ENCODE measurements at places on chromosomes 1 and 21.

DNA sequence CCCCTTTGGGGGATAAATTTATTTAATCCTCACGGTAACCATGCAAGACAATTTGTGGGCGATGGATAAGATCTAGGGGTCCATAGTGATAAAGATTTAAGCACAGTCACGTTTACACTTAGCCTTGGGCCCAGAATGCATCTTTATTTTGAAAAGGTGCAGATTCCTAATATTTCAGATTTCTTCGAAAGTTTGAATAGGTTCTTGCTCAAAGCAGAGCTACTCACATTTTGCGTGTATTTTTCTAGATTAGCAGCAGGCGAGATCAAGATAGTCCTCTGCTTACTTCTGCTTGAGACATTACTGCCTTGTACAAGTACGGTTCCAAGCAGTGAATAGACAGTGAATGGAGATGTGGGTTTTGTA is 647 bp downstream of the TSEN15 start:
- DNase-seq = no peak

DNA sequence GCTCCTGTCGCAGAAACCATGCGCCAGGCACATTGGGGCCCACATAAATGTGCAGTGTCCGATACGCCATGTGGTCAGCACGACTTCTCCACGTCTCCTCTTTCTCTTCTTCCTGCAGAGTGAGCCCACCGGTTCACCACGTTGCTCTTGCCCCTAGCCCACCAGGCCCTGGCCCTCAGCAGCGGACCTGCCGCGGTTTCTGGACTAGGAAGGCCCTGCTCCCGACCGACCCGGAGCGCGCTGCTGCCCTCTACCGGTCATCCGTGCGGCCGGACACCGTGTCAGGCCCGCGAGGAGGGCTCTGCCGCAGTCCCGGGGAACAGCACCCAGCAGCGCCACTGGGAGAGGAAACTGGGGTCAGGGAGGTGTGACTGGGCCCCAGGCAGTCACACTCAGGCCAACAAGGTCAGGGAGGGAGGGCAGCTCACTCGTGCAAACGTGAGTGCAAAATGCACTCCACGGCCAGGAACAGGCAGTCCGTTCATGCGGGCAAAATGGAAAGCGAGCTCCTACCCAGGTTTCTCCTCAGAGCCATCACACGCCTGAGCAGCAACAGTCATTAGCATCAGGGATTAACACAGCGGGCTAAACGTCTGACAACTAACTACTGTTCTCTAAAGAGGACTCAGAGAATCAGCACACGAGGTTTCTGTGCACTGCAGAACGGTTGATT is 13.7 kb downstream of the TLR5 start:
- DNase-seq = peak; percentile 59

- DNase-seq = no peak
These were observed 2.4 kb upstream of the WNT3A start for GRCh38 chr1:228004331-228004855.

DNA sequence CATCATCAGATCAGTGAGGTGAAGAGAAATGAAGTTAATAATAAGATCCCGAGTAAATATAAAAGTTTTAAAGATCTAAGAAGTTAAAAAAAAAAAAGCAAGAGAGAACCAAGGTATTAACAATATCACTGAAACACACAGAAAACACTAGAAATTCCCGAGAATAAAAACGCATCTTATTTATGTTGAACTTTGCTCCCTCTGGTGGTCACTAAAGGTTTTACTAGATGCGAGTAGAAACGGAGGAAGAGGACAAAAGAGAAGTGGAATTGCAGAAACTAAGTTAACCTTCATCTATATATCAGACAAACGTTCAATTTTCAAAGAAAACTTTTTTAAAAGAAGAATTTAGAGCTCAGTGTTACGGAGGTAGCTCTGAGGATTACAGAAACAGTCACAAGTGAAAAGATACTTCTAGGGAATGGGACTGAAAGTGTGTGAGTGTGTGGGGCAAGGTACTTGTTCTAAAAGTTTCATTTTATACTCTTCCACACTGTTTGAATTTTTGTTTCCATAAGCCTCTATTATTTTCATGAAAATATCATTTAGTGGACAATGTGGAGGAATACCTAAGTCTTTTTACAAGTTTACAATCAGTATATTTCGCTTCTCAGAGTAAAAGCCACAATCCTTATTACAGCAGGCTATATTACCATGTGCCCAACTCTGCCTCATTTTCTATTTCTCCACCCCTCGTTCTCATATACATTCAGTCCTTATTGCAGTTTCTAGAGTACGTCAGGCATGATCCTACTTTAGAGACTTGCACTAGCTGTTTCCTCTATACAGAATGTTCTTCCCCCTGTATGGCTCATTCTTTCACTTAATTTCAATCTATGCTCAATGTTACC is 19.7 kb downstream of the ACBD6 start:
- DNase-seq = no peak

- no peak for DNase-seq
These were observed 25.6 kb downstream of the RERE start for GRCh38 chr1:8791819-8792218.

DNA sequence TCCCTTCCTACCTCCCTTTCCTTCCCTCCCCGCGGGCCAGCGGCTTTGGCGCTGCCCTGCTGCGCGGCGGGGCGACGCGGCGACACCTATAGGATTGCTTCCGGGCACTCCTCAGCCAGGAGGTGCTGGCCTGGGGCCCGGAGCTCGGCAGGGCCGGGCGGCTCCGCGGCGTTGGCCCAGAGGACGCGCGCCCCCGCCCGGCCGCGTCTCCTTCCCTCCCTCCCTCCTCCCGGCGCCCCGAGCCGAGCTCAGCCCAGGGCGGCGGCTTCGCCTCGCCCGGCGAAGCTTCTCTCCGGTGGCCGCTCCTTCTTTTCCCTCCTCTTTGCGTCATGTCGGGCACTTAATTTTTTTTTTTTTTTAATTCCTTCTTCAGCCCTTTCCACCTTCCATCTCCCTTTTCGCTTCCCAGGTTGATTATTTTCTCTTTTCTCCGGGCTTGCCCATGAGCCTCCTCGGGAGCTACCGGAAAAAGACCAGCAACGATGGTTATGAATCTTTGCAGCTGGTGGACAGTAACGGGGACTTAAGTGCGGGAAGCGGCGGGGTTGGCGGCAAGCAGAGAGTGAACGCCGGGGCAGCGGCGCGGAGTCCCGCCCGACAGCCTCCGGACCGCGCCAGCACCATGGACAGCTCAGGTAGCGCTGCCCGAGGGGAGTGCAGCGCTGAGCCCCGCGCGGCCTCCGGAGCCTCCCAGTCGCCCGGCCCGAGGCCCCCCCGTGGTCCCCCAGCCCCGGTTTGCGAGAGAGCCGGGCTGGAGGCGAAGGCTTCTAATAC is at the start of gene DNAJC6:
Gene DNAJC6 (plus strand): TSS at position 240 of the 774 bp plus-strand sequence. CDS start 203 bp downstream, at position 443.
- peak; percentile 23 for DNase-seq

DNA sequence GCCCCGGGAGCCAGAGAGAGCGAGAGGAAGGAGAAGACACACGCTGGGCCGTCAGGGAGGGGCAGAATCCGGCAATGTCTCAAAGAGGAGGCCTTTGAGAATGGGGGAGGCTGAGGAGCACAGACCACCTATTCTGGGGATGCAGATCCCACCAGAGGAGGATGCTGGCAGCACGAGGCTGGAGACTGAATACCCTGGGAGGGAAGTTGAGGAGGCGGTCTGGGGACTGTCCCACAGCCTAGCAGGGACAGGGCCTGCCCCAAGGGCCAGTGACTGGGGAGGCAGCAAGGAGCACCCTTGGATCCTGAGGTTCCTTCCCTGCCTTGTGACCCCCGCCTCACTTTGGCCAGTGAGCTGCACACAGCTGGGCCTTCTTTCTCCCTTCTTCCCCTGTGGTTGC is 49.2 kb downstream of the SLC37A1 start:
- DNase-seq = no peak

- DNase-seq = no peak
These were observed 21.2 kb downstream of the MACO1 start for GRCh38 chr1:25451908-25452307.

DNA sequence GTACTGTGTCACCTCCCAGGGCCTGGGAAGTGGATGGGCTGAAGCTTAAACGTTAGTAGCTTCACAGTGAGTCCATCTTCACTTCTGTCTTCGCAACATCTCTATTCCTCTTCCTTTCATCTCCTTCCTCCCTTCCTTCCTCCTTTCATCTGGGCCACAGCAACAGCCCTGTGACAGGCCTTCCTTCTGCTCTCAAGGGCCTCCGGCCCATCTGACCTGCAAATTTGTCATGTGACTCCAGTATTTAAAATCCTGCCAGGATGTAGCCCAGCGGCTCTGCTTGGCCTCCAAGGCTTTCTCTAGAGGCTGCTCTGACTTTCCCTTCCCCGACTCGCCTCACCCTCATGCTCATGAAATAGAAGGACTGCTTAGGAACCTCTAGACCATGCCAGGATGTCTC is 10.9 kb upstream of the BATF3 start:
- no peak for DNase-seq

DNA sequence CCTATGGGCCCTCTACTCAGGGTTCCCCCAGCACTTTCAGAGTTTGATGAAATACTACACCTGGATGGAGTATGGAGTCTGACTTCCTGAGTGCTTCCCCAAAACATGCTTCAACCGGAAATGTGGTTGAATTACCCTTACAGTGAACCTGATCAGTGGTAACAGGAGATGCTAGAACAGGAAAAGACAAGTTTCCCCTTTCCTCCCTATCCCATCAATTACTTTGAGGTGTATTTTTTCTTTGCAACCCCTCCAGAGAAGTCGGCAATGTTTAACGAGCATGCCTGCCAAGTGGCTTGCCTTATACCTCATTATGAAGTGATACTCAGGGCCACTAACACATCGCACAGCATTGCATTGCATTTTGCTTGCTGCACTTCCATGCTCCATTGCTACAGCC is 7.0 kb downstream of the KRTAP15-1 start:
- no peak for DNase-seq

DNA sequence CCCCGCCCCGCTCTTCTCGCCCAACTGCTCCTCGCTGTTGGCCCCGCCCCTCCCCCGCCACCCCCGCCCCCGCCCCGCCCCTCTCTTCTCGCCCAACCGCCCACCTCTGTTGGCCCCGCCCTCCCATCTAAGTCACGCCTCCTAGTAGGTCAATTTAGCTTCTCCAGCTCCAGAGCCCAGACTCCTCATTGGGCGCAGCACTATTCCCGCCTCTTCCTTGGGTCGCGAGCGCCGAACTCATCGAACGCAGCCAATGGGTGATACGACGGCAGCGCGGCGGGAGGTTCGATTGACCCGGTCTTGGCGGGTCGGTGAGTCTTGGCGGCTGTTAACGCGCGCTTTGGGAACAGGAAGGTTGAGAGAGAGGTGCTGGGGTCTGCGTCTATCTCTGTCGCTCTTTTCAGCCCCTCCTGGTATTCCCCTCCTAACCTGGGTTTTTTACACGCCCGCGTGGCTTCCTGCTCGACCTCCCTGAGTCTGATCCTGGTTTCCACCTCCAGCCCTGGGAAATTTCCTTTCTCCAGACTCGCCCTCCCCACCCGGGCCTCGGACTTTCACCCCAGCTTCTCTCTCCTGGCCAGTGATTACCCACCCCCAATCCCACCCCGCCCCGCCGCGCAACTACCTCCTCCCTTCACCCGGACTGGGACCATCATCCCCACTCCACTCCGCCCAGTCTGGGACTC is at the start of gene RAD54L:
Gene RAD54L (plus strand): TSS at position 328 of the 686 bp plus-strand sequence. CDS start 643 bp downstream, outside the sequence.
- peak; percentile 95 for DNase-seq

DNA sequence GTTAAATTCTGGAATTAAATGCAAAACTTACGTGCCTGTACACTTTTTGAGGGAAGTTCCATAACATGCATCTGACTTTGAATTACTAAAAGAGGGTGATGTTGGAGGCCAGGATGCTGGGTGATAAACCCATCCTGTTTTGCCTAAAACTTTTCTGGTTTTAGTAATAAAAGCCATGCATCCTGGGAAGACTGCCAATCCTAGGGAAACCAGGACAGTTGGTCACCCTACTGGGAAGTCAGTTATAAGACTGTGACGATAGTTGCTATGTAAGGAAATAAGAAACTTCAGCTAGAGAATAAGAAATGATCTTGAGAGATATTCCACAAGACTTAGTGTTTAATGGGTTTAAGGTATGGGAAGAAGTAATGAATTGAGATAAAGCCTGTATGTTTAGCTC is 336.6 kb upstream of the LYPLAL1 start:
- no peak for DNase-seq

- DNase-seq = no peak
These were observed 3.0 kb downstream of the OLFML3 start for GRCh38 chr1:113981962-113982931.

DNA sequence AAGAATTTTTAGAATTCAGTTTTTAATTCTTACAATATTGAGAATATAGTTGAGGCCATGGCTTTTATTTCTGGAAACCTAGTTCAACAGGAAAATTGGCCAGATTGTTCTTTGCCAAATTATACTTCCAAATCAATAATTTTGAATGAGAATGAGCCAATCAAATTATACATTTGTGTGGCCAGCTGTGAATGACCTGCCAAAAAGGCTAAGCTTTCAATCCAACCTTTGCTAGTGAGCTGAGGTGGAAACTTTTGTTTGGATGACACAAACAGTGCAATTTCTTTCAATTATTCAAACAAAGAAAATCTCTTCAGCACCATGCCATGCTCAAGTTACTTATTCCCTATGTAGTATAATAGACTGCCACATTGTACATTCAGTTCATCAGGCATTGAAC is 167.8 kb downstream of the PATJ start:
- DNase-seq = no peak

- DNase-seq = no peak
These were observed 20.5 kb downstream of the HTR1D start for GRCh38 chr1:23196627-23197328.

DNA sequence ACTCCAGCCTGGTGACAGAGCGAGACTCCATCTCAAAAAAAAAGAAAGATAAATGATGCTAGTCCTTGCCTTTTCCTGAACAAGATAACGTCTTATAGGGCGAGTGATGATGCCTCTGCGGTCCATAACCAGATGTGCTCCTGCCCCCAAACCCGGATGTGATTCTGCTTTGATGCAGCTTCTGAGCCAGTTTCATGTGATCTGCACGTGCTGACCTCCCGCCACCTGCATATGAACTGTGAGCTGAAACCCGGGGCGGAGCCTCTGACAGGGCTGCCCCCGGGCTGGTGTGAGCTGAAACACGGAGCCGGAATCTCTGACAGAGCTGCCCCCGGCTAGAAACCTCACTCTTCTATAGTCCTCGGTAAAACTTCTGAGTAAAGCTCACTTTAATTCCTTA is 1.3 kb downstream of the KRTAP12-4 start:
- DNase-seq = no peak

- DNase-seq = no peak
These were observed 436.6 kb upstream of the C1orf87 start for GRCh38 chr1:60510162-60510561.

GRCh38 chr1:67317803-67318202 is 10.1 kb downstream of the IL12RB2 start:
- DNase-seq = no peak

- DNase-seq = no peak
These were observed 263.7 kb downstream of the PTPRU start for GRCh38 chr1:29500041-29500440.

DNA sequence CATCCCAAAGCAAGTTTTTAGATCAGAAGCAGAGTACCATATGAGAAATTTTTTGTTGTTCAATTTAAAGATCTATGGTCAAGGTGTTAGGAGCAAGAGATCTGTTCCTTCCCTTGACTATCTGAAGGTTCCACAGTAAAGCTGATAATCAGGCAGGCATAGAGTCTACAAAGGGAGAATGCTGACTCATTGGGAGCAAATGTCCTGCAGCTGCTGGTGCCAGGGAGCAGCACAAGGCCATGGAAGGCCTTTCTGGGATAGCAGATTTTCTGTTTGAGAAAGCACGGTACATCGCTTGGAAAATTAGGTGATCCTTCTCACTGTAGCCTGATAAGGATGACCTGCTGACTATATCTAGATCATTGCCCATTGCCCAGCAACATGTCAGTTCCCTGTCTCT is 210.1 kb upstream of the C1orf87 start:
- DNase-seq = no peak
